ENCODE measurements at places on chromosomes 3 and 15.

- DNase-seq: no peak
Measured at GRCh38 chr3:149883134-149883533, 70.1 kb downstream of the RNF13 start.

DNA sequence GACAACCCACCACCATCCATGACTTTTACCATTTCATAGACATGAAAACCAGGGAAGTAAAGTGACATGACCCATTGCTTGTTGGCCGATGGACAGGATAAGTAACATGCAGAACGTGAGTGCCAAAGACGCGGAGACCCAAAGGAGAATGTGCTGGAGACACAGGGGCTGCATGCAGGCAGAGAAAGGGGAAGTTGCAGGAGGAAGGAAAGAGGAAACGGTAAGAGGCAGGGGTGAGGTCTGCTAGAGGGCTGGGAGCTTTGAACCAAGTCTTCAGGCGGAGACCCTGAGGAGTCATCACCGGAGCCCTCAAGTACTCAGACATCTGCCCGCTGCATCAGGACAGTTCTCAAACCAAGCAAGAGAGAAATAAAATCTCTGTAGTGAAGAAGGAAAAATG, 34.9 kb downstream of the MAGEF1 start:
- DNase-seq: no peak

- no peak for DNase-seq
Measured at GRCh38 chr15:33448151-33448550, 137.4 kb downstream of the RYR3 start.

DNA sequence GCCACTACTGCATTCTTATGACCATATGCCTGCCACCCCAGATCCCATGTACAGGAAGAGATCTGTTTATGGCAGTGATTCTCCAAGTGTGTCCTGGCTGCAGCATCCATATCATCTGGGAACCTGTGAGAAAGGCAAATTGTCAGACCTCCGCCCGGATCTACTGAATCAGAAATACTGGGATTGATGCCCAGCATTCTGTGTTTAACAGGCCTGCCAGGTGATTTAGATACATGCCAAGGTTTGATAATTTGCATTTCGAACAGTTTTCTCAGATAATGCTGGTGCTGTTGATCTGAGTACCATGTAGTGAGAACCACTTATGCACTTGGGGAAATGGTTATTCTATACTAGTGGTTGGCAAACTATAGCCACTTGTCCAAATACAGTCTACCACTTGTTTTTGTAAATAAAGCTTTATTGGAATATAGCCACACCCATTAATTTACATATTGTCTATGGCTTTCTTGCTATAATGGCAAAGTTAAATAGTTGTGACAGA, 165.4 kb downstream of the SSR3 start:
- no peak for DNase-seq

DNA sequence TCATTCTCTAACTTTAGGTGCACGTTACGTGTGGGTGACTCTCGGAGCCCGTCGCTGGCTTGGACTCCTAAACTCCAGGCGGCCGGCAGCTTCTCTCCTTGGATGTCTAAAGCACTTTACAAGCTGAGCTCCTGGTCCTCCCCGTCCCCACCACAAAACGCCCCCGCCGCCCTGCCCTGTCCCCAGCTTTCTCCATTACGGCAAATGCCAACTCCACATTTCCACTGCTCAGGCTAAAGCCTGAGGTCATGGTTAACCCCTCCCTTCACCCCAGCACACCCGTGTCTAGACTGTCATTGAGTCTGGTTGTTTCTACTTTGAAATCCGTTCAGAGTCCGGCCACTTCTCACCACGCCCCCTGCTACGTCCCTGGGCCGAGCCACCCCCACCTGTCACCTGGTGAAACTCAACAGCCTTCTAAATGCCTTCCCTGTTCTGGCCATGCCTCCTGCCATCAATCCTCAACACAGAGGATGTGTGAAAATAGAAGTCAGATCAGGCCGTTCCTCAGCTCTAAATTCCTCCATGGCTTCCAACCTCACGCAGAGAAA, 8.1 kb upstream of the PCSK6 start:
- no peak for DNase-seq

DNA sequence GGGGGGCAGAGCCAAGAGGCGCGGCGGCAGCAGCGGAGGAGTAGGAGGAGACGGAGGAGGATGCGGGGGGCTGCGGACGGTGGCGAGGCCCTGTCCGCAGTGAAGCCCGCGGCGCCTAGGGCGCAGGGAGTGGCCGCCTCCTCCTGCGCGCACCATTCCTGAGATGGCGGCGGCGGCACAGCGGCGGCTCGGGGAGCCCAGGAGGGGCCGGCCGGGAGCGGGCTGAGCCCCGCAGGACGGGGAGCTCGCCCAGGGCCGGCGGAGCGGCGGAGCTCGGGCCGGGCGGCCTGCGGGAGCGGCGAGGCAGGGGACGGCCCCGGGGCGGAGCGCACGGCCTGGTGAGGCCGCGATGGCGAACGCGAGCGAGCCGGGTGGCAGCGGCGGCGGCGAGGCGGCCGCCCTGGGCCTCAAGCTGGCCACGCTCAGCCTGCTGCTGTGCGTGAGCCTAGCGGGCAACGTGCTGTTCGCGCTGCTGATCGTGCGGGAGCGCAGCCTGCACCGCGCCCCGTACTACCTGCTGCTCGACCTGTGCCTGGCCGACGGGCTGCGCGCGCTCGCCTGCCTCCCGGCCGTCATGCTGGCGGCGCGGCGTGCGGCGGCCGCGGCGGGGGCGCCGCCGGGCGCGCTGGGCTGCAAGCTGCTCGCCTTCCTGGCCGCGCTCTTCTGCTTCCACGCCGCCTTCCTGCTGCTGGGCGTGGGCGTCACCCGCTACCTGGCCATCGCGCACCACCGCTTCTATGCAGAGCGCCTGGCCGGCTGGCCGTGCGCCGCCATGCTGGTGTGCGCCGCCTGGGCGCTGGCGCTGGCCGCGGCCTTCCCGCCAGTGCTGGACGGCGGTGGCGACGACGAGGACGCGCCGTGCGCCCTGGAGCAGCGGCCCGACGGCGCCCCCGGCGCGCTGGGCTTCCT, at the start of gene GPR27:
Gene GPR27, plus strand, starts transcription at position 155 of the 909 bp plus-strand sequence. Its CDS starts 195 bp downstream, at position 350.
- DNase-seq: peak; percentile 27

DNA sequence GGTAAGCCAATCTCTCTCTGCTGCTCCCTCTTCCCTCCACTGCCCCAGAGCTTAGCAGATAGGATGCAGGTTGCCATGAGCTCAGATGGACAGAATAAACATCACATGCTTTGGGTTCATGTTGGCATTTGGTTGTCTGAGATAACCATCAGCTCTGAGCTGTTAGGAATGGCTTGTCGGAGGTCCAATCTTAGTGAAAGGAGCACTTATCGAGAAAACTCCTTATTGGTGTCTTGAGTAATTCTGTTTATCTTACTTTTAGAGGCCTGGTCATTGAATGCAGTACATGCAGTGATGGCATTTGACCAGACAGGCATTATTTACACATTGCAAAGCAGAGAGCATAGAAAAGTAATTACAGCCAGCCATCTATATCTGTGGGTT, 99.7 kb downstream of the CEMIP start:
- no peak for DNase-seq

DNA sequence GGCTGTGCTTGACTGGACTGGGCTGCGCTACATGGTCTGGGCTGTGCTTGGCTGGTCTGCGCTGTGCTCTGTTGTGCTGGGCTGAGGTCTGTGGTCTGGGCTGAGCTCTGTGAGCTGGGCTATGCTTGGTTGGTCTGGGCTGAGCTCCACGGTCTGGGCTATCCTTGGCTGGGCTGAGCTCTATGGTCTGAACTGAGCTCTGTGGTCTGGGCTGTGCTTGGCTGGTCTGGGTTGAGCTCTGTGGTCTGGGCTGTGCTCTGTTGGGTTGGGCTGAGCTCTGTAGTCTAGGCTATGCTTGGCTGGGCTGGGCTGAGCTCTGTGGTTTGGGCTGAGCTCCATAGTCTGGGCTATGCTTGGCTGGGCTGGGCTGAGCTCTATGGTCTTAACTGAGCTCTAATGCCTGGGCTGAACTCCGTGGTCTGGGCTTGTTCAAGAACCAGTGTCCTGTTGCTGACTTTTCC, 92.0 kb downstream of the PLXNA1 start:
- peak; percentile 12 for DNase-seq

DNA sequence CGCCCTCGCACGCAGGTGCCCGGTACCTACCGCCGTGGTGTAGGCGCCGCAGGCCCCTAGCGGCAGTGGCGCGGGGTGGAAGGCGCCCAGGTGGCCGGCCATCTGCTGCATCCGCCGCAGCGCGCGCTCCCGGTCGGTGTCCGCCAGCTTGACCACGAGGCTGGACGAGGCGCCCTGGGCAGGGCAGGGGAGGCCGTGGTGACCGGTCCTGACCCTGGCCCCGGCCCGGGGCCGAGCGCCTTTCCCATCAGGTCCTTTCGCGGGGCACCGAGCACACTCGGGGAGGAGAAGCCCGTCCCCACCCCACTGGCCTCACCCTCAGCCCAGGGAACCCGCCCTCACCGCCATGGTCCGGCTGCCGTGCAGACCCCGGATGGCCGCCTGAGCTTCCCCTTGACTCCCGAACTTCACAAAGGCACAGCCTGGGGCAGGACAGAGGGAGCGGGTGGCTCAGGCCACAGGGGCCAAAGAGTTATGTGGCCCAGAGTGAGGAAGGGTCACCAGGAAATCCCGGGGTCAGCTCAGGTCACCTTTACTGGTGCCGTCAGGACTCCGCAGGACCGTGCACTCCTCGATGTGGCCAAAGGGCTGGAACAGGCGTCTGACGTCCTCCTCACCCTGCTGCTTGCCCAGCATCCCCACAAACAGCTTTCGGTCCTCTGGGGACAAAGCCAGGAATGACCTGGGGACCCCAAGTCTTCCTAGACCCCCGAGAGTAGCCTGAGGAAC, 17.4 kb upstream of the PARP6 start:
- no peak for DNase-seq

DNA sequence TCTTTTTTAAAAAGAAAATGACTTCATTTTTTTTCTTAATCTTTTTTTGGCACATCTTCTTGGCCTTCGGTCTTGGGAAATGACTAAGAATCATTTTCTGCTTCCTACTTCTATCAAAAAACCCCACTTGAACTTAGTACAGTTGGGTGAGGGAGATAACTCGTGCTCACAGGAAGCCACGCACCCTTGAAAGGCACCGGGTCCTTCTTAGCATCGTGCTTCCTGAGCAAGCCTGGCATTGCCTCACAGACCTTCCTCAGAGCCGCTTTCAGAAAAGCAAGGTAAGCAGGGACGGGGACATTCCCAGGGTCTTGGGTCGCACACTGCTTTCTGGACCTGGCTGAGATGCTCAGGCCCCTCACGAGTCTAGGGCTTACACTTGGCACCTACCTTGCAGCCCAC, at the start of gene CCR4:
Gene CCR4, plus strand, starts transcription at position 235 of the 402 bp plus-strand sequence. CDS start 1,779 bp downstream, outside the sequence.
- DNase-seq: peak; percentile 87

DNA sequence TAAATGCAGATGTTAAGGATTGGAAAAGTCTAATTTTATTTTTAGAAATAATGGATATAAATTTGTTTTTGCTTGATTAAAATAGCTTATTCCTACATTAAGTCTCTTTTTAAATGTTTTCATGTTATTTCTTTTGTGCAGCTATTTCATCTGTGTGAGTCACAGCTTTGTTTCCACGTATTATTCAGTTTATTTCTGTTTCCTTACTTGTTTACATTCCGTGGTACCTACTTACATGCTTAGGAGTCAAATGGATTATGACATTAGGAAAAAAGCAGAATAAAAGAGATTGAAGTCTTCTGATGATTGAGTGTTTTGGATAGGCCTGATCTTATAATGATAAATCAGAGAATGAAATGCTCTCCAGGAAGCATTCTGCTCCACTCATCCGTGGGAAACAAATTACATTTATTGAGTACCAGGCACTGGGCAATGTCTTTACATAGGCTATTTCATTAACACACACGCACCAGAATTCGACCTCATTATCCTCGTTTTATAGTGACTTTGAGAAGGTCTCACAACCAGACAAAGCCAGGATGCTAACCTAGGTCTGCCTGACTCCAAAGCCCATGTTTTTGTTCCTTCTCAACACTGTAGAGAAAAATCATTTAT, 38.1 kb upstream of the RASA2 start:
- no peak for DNase-seq

DNA sequence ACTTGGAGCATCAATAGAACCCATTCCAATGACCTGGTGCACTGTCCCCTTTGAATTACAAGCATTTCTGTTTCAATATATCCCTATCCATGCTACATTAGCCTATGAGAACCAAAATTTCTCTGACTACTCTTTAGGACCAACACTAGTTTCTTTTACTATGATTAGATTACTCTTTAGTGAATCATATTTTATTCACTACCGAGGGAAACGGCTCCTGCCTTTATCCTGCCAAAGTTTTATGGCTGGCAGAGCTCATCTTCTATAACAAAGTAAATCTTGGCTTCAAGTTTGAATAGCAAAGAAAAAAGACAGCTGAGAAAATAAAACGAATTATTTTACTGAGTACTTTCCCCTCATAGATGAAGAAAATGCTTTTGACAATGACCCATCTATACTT, 120.9 kb downstream of the SLC9A9 start:
- DNase-seq: no peak

- DNase-seq: no peak
Measured at GRCh38 chr3:50396502-50396901, 37.2 kb upstream of the TMEM115 start.

- DNase-seq: no peak
Measured at GRCh38 chr15:38589502-38589901, 24.9 kb upstream of the RASGRP1 start.

DNA sequence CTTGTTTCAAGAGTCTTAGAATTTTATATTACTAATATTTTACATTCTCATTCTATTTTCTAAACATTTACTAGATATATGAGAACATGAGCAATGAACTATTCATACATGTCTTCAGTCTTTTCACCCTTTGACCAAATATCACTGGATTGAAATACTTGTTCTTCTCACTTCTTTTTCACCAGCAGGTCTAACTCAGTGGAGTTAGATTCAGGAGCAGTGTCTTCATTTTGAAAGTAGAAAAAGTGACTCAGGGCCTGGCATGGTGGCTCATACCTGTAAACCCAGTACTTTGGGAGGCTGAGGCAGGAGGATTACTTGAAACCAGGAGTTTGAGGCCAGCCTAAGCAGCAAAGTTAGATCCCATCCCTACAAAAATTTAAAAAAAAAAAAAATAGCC, 70.8 kb downstream of the USP13 start:
- peak; percentile 22 for DNase-seq

GRCh38 chr15:38176155-38176554, 76.5 kb upstream of the SPRED1 start:
- DNase-seq: no peak
